ENCODE measurements at places on chromosomes 5 and 9.

DNA sequence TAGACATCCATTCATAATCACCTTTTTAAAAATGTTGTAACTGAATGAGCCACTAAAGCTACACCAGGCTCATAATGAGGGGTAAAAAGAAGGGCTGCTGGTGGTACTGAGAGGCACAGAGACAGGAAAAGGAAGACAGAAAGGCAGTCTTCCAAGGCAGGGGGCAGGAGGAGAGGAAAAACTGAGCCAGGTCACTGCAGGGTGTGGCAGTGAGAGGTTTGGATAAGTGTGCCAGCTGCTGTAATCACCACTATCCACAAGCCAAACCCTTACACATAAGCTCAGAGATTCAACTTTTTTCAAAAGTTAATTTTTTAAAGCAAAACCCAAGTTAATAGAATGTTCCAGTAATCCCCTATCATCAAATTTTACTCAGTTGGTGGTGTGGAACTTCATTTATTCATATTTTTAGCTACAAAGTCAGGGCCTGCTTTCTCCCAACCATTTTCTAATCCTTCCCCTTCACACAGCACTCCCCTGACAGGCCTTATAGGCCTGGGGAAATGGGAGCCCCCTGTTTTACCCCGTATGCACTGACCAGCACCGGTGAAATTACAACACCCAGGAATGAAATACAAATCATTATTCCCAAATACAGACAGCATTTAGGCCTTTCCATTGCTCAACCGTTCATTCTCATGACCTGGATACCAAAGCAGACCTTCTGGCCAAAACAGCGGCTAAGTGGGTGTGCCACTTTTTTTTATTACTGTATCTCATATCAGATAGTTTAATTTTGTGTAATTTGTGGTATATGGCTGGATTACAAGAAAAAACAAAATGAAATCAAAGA, 76.3 kb downstream of the EFNA5 start:
- no peak for DNase-seq

GRCh38 chr5:53616939-53617549, 56.6 kb downstream of the NDUFS4 start:
- no peak for DNase-seq

DNA sequence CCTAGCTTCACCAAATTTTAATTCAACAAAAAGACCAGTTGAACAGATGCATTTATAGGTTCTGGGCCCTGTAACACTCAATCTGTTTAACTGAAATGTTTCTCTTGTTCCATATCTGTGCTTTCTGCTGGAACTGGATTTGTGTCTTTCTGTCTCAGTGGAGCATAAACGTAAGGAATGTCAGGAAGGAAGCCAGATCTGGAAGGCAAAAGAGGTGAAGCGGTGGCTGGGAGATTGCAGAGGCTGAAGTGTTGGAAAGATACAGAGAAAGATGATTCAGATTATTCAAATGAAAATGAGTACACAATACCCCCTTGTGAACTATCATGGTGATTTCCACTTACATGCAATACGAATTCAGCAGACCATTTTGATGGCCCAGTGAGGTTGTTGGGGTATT, 406.8 kb downstream of the BRINP1 start:
- no peak for DNase-seq

- DNase-seq: no peak
Observed at GRCh38 chr5:137336161-137336560, 163.0 kb downstream of the SPOCK1 start.

GRCh38 chr5:100647461-100648230, 112.5 kb downstream of the FAM174A start:
- DNase-seq: no peak

- no peak for DNase-seq
Observed at GRCh38 chr5:38291355-38291754, 33.0 kb downstream of the EGFLAM start.

- DNase-seq: no peak
Observed at GRCh38 chr9:112002131-112002846, 105.7 kb downstream of the UGCG start.

- no peak for DNase-seq
Observed at GRCh38 chr9:100641166-100641565, 63.3 kb downstream of the CAVIN4 start.

DNA sequence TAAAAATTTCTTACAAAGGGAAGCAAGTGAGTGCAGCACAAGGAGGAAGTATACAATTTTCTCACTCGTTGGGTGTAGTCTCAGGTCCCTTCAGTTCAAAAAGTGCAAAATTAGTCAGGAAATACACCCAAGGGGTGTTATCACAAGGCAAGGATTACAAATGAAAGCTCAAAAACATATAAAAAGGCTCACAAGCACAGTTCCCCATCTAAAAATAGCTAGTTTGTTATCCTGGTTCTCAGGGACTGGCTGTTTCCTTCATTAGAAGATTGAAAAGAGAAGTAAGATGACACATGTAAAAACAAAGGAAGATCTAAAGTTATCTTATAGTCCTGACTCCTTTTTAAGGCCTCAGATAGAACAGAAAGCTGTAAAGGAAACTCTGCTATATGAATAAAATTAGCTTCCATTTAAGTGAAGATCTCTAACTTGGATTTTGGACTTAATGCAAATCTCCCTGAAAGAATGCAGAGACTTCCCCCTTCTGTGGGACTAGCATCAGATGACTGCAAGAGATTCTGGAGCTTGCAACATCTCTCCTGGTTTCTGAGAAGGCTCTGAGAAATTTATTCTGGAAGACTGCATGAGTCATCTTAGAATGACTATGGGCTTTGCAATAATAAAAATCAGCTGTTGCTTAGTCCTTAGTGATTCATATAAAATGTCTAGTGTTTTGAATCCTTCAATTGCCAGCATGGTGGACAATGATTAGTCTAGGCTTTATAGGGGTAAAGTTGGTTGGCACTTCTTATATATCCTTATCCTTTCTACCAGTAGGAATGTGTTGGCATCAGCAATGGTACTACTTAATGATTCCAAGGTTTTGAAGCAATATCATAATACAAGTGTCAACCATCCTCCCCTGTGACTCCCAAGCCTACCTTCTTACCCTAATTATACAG, 25.4 kb downstream of the DAB2 start:
- no peak for DNase-seq

DNA sequence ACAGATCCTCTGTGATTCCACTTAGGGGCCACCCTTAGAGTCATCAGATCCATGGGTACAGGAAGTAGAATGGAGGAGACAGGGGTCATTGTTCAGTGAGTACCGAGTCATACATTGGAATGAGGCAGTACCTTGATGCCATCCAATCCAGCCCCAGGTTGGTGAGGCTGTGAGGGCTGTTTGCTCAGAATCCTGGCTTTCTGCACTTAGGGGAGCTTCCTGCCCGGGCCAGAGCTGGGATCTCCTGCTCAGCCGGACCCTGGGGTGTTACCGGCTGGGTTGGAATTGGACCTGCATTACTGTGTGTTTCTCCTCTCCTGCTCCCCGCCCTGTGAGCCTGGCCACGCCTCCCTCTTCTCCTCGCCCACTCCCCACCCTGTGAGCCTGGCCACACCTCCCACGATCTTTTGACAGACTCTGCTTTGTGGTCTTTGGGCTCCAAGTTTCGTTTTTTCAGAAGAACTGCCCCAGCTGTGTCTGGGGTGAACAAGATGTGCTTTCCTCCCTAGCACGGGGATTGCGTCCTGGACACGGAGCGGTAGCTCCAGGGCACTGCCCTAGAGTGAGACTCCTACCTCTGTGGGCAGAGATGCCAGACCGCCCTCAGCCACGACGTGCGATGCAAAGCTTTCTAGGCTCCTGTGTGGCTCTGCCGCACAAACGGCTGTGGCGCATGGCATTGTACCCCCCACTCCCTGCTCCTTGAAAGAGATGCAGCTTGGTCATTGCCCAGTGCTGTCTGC, 15.4 kb downstream of the TRAF2 start:
- peak; percentile 87 for DNase-seq

GRCh38 chr9:35341021-35341420, 148.9 kb upstream of the RUSC2 start:
- DNase-seq: no peak

GRCh38 chr9:109812818-109813281, 32.9 kb downstream of the PALM2AKAP2 start:
- DNase-seq: no peak

DNA sequence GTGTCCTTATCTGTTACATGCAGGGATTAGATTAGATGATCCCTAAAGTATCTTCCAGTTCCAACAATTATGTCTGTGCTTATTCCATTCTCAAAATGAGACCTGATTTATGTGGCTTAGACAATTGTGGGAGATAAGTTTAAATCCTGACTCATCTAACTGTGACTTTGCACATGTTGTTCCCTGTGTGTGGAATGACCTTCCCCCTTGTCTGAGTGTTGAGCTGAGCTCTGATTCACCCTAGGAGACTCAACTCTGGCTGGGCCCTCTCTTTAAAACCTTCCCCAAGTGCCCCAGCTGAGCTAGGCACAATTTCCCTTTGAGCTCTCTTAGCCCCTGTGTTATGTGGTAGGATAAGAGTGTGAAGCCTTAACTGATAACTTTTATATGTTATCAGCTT, 118.9 kb upstream of the ELL2 start:
- no peak for DNase-seq

DNA sequence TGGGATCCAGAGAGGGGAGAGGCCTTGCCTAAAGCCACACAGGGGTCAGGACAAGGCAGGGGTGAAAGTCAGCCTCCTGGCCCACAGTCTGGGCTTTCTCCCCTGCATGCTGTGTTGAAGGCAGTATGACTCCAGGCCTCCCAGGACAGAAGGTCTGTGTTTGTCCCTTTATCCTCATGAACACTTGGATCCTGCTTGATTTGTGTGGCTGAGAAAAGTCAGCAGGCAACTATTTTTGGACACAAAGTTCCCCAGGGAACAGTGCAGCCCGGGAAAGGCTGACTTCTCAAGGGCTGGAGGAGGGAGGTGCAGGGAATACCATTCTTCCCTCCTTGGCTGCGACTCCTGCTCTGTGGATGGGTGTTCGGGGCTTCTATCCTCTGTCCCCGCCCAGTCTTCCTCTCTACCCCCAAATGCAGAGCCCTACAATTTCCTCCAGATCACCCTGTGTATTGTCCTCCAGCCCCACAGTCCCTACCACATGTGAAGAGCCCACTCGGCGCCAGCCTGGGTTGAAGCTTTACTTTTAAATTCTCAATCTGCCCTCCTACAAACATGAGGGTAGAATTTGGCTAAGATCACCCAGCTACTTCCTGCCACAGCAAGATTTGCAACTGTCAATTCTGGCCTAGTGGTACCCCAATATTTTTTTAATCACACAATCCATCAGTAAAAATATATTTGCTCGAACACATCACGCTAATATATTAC, 4.1 kb downstream of the AKNA start:
- no peak for DNase-seq

DNA sequence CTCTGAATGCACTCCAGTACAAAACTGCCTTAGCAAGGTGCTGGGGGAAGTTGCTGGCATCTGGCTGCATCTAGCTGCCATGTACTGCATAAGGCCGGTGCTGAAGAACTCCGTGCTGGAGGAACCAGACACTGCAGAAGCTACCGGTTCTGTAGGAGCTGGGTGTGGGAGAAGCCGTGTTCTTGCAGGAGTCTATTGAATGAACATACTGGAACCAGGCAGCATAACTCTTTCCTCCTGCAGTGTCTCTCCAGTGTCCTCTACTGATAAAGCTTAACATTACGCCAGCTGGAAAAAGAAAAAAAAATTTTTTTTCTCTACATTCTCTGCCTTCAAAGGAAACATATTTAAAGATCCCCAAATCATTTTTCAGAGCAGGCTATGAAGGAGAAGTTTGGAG, 38.5 kb downstream of the VPS13A start:
- DNase-seq: no peak

DNA sequence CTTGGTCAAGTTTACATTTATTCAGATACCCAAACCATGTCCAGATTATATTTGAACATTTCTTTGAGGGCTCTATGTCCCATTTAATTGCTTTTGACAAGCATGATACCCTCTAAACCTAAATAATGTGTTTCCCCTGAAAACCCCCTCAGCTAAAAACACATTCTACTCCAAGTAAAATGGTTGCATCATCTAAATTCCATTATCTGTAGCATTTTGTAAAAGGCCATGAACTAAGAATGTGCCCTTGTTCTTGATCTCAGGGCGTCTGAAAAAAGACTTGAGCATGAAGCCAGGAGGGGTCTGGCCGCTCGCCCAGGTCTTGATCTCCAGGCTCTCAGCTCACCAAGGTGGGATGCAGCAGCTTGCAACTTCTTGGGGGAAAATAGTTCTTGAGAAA, 53.5 kb upstream of the ERCC6L2 start:
- no peak for DNase-seq

DNA sequence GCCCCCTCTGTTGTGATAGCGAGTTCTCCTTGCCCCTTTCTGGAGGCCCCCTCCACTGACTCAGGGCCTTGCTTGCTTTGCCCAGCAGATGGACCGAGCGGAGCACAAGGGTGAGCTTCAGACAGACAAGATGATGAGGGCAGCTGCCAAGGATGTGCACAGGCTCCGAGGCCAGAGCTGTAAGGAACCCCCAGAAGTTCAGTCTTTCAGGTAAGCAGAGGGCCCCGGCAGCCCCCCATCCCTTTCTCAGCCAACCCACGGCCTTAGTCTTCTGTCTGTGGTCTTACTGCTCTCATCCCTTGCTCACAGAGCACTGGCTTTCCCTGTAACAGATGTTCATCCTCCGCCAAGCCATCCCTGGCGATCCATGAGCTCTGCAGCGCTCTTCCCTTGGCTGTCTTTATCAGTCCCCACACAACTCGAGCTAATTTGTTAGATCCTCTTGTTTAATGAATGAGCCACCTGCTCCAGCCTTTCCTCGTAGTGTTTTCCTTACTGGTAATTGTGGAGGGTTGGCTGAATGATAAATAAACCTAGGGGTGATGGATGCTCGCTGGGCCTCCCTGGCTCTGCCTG, 18.4 kb upstream of the RARS1 start:
- DNase-seq: no peak

GRCh38 chr9:27835746-27836145, 262.5 kb upstream of the C9orf72 start:
- DNase-seq: no peak

GRCh38 chr5:136529081-136529480, 163.7 kb upstream of the TRPC7 start:
- DNase-seq: no peak

- peak; percentile 55 for DNase-seq
Observed at GRCh38 chr5:148998174-148998797, 64.6 kb downstream of the SH3TC2 start.

DNA sequence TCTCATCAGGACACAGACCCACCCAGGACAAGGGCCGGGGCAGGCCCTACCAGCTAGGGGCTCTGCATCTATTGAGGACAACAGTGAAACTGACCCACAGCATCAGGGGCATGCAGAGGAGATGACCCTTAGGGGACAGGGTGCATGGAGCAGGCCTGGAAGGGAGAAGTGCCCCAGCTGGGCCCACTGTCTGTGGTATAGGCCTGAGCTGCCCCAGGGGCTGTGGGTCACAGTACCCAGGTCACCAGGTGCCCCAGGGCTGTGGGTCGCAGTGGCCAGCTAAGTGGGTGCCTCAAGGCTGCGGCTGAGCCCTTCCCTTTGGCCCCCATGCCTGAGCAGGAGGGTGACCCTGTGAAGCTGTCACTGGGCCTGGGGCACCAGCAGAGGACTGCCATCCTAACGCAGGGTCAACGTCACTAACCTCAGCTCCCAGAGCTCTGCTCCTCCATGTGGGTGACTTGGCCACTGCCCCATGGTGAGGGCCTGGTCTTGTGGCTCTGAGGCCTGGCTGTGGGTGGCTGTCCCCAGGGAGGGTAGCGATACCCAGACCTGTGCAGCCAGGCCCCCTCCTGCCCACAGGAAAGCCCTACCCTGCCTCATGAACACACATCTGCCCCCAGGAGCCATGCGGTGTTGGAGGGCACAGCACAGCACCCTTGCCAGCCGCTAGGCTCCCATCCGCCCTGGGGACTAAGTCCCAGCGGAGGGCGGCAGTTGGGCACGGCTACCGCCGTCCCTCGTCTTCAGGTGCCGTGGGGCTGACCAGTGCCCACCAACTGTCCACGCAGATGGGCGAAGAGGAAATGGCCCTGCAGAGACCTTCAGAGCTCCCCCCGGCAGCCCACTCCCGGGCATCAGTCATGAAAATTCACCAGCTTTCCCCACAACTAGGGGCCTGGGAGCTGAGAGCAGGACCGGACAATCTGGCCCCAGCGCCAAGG, 4.9 kb downstream of the EDF1 start:
- no peak for DNase-seq

All from stimulated activated effector memory CD8-positive, alpha-beta T cell treated with anti-CD3 and anti-CD28 coated beads, Interleukin-12 subunit alpha, Interleukin-12 subunit beta, amount 100 ng/mL, for 72 hours (primary cell).